CD8-positive, alpha-beta memory T cell (primary cell): ENCODE measurements at places on chromosomes 11 and 22. TPM values are rescaled to one million over a fixed set of nuclear protein-coding genes. Genes with fewer than 3 reads are reported as not detected.

Gene TMEM191C
- total RNA-seq, result 0.64 TPM

- peak; percentile 6 for DNase-seq
Measured at GRCh38 chr11:110712659-110713448, 617 bp upstream of the ARHGAP20 start.

DNA sequence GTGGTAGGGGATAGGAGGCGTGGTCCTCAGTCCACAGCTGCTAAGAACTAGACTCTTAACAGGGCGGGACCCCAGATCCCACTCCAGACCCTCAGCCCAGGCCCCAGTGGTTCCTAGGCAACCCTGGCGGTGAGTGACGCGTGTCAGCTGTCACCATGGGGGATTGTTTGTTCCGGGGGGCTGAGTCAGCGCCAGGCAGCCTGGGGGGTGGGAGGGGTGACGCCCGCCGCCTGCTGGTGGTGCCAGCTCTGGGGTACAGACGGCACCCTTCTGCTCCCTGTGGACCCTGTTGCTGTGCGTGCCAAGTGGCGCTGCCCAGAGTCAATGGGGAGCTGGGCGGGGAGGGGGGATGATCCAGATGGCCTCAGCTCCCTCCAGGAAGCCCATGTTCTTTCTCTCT, 2.5 kb downstream of the CNIH2 start:
- no peak for DNase-seq

Gene P2RX3
- not detected for total RNA-seq

- no peak for DNase-seq
Measured at GRCh38 chr11:11816511-11817314, 25.1 kb upstream of the USP47 start.

GRCh38 chr11:64887757-64888405, 9.5 kb upstream of the EHD1 start:
- DNase-seq, result peak; percentile 83

DNA sequence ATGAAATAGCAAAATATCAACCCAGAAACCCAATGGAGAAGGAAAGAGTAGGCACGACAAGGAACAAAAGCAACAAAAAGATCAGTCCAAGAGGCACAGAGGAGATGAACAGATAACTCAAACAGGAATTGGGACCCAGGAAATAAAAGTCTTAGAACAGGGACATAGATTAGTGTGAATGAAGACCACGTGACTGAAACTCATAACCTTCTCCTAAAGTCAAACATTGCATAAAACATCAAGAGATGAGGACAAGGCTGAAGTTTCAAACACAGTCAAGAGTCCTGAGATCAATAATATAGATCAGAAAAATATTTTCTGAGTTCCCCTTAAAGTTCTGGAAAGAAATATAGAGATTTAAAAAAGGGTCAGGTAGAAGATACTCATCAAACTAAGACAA, 24.4 kb upstream of the OR56B4 start:
- DNase-seq, result no peak
